Stimulated activated CD4-positive, alpha-beta T cell treated with anti-CD3 and anti-CD28 coated beads, Interleukin-4, amount 100 ng/mL, for 4 hours (primary cell): ENCODE measurements at places on chromosomes 7 and 10.

- DNase-seq: no peak
Measured at GRCh38 chr10:126259760-126260479, 128.4 kb downstream of the ADAM12 start.

DNA sequence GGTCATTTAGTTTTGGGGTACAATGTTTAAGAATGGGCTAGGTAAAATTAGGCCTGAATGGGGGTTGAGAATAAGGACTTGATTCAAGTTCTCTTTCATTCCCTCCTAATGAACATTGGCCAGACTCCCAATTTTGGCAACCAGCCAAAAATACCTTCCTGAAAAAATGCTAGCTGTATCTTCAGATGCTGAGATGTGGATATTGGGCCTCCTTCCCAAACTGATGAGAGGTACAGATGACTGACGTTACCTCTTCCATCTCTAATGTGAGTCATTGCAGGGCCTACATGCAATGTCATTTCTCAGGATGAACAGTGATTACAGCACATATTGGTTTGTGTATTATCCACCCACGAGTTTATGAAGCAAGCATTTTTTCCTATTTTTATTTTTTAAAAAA lies 151.6 kb downstream of the SND1 start:
- DNase-seq: no peak

- DNase-seq: peak; percentile 24
Measured at GRCh38 chr10:132942101-132943057, at the start of gene CFAP46. CFAP46 (minus strand) TSS chr10:132942570; CDS start chr10:132942484, 86 bp downstream.

- no peak for DNase-seq
Measured at GRCh38 chr10:88642963-88643362, 21.3 kb upstream of the LIPF start.

GRCh38 chr7:127976738-127977120 lies 54.5 kb downstream of the LRRC4 start:
- no peak for DNase-seq

- no peak for DNase-seq
Measured at GRCh38 chr10:125061557-125062226, 98.7 kb downstream of the CTBP2 start.

DNA sequence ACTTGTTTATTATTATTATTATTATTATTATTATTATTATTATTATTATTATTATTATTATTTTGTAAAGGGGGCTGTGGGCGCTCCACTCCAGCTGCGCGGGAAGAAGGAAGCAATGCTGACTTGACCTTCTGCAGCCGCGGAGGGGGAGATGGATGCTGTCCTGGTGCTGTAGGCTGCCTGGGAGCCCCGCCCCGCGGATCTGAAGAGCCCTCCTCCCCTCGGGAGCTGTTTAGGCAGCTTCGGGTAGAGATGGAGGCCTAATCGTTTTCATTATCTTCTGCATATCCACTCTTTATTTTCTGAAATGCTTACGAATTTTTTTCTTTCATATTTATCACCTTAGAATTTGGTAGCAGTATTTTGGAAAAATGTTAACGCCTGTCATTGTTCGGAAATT lies 101.2 kb upstream of the KLF6 start:
- DNase-seq: no peak

DNA sequence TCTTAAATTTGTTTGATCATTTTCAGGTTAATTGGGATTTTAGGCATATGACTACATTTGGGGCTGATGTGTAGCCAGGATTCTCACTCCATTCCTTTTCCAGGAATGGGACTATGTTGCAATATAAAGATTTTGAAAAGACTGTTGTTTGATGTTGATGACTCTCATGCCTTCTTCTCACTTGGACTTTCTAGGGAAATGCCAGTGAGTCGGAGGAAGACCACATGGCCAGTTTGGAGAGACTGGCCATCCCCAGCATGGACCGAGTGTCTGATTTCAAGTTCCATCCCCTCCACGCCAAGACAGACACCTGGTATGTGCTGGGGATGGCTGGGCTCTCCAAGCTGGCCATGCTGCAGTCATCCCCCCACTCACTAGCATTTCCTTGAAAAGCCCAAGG lies 5.5 kb downstream of the IGFBP3 start:
- no peak for DNase-seq

GRCh38 chr7:35504365-35504764 lies 190.6 kb downstream of the HERPUD2 start:
- no peak for DNase-seq

- peak; percentile 76 for DNase-seq
Measured at GRCh38 chr10:31133792-31134310, 102.2 kb upstream of the ZNF438 start.

DNA sequence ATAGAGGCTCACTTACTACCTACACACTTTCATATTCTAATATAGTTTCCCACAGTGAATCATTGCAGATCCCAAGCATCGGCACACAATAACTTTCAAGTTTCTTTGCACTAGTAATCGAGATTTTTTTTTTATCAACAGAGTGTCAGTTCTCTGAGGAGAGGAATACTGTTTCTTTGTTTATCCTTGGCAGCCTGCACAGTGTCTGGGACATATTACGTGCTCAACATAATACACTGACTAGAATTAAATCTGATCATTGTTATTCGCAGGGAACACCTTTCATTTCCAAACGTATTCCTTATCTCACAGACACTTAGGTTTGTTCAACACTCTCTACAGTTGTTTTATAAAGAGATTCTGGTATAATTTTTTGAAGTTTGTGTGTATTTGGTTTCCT lies 95.3 kb downstream of the CACNA2D1 start:
- DNase-seq: no peak

DNA sequence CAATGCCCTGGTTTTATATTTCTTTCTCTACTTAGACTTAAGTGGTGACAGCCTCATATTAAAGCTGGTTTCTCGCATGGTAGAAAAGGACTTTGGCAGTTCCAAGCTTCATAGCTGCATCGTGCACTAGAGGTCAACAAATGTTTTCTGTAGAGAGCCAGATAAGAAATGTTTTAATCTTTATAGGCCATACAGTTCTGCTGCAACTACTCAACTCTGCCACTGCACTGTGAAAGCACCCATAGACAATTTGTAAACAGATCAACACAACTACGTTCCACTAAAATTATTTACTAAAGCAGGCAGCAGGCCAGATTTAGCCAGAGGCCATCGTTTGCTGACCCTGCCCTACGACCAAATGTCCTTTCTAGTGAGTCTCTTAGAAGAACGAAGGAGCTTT lies 36.7 kb downstream of the CSGALNACT2 start:
- DNase-seq: no peak

DNA sequence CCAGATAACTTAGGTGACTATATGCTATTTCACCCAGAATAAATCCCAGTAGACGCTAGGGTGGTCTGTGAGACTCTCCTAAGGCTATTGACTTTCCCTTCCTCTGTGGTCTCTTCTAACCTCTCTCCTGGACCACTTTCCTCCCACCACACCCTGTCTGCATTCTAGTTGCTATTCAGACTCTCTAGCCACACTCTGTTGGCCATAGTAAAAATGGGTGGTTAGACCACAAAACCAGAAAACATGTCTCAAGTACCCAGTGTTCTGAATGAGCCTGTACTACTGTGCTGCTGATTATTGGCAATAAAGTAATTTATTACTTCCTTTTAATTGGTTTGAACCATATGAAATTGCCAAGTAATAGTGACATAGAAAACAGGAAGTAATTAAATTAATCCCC lies 240.8 kb downstream of the KIF20B start:
- no peak for DNase-seq

- no peak for DNase-seq
Measured at GRCh38 chr10:61891906-61892585, 9.5 kb upstream of the ARID5B start.

DNA sequence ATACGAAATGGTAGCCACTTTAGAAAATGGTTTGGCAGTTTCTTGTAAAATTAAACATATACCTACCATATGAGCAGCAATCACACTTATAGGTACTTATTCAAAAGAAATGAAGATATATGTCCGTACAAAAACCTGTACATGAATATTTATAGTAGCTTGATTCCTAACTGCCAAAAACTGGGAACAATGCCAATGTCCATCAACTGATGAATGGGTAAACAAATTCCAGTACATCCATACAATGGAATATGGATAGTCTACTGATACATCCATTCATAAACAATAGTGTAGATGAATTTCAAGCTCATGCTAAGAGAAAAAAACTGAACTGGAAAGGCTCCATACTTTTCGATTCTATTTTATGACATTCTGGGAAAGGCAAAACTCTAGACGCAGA lies 68.5 kb downstream of the AGK start:
- DNase-seq: no peak

- DNase-seq: no peak
Measured at GRCh38 chr10:17923728-17924127, 28.0 kb upstream of the SLC39A12 start.

GRCh38 chr7:14286036-14286435 lies 296.6 kb upstream of the ETV1 start:
- DNase-seq: no peak

GRCh38 chr7:29885626-29886025 lies 79.3 kb downstream of the WIPF3 start:
- DNase-seq: no peak

DNA sequence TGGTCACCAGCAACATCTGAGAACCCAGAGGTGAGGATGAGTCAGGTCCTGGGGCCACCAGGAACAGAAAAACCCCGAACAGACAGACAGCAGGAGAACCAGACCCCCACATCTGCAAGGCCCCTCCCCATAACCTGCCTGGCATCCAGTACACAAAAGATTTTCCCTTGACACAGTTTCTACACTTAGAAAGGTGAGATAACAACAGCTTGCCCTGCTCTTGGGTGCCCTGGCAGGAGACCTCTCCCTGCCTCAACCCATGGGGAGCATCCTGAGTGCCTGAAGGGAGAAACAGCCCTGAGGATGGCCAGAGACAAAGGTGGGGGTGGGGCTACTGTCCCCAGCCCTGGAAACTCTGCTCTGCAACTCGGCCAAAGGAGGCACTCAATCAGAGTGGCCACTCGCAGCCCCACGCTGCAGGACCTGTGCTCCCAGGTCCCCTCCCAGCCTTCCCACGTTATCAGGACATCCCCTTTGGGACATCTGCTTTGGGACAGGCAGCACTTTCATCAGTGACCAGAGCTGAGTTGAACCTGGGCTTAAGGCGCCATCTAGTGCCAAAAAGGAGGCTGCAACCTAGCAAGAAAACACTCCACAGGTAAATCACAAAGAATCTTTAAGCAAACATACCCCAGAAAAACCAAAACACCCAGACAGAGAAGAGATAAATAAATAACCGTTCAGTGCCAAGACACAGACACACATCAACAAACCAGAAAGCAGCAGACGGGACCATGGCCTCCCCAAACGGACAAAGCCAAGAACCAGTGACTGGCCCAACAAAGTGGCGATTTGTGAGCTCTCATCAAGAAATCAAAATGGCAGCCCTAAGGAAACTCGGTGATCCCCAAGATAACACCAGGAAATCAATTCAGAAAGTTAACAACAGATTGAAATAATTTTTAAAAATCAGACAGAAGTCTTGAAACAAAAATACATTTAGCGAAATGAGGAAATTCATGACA lies 233.7 kb downstream of the PTPRN2 start:
- no peak for DNase-seq

GRCh38 chr7:70435634-70436033 lies 696.3 kb upstream of the GALNT17 start:
- DNase-seq: no peak

- DNase-seq: no peak
Measured at GRCh38 chr7:4500812-4501211, 181.3 kb upstream of the FOXK1 start.

GRCh38 chr10:5751601-5752253 lies 61.5 kb downstream of the GDI2 start:
- no peak for DNase-seq

DNA sequence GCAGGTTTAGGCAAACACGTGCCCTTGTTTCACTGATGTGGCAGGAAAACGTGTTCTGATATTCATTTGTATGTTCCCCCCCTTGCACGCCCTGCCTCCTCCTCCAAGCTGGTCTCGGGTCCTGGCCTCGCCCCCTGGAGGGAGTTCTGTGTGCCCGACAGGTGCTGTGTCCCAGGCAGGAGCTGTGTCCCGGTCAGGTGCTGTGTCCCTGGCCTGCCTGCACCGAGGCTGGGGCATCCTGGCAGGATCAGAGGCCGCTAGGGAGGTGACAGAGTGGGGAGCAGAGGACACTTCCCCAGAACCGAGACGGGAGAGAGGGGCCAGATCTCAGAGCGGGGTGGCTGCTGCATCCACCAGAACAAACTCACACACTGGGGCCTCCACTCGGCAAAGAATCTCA lies 45.3 kb downstream of the PRKAG2 start:
- DNase-seq: no peak

DNA sequence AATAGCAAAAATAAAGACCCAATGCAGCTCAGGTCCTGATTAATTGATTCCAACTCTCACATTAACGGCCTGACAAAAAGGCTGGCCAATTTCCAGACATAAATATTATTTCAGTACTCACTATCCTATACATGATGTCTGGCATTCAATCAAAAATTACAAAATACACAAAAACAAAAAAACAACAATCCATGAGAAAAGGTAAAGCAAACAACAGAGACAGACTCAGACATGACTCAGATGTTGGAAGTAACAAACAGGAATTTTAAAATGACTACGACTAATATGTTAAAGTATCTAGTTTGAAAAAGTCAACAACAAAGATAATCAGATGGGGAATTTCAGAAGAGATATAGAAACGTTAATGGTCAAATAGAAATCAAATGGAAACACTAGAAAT lies 152.8 kb downstream of the AMPH start:
- DNase-seq: no peak

DNA sequence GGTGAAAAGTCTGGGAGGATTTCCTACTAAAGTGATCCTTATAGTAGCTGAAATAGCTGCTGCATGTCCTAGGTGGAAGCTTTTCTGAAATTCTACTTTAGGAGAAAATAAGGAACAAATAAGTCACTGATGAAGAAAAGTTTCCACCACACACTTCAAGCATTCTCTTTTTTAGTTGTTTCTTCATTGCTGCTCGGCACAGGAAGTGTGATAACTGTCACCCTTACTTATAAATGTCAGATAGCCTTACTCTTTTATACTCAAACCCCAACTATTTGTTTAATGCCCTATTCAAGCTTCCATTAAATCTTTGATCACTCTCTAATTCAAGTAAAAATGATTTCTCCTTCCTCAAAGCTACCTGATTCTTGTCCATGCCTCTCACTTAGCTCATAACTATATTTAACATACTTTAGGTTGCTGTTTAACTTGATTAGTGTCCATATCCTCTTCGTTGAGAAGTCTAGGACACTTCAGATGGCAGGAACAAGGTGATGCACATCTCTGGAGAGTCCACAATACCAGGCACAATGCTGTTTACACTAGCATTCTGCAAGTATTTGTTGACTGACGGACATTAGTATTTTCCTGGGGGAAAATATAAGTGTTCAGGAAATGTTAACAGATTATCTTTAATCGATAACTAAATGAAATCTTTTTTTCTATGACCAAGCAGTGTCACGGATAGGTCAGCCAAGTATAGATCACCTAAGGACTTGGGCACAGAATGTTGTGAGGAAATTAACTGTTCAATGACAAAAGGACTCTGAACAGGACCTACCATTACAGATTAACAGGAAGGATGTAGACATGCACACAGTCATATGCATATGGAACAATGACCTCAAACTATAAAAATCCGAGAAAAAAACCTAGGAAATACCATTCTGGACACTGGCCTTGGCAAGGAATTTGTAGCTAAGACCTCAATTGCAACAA lies 67.4 kb downstream of the ZNF438 start:
- no peak for DNase-seq
